NCI-H1417 treated with DMSO at 0.1 percent for 48 hours (cell line): ENCODE measurements at places on chromosomes 16 and 17.
A peak's percentile ranks its signal among the peaks of the same experiment; 100 is the strongest.

- no peak for DNase-seq
Measured at GRCh38 chr17:65278820-65279184, 141.6 kb downstream of the RGS9 start.

DNA sequence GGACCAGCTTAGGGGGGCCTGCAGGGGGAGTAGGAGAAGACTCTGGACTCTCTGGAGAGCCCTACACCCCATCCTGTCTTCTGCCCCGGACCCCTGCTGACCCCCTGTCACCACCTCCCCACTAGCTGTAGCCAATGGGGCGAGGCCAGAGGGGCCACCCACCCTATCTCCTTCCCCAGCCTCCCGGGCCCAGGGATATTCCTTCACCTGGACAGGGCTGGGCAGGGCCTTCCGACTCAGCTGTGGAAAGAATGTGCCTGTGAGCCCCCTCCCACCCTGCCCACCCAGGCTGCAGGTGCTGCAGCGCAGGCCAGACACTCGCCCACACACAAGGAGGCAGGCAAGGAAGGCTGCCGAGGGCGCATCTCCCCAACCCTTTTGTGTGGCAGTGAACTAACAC lies 23.0 kb downstream of the TSPOAP1 start:
- DNase-seq = no peak

- DNase-seq = no peak
Measured at GRCh38 chr17:28473542-28473941, at the start of gene SLC13A2. Gene SLC13A2, plus strand, starts transcription at chr17:28473644. Its CDS starts 69 bp downstream, at chr17:28473713.

GRCh38 chr16:80552277-80552676 lies 11.5 kb downstream of the DYNLRB2 start:
- no peak for DNase-seq

- no peak for DNase-seq
Measured at GRCh38 chr17:37361543-37361942, 14.2 kb upstream of the C17orf78 start.

GRCh38 chr16:67413978-67414911 lies 2.0 kb downstream of the ZDHHC1 start:
- no peak for DNase-seq

GRCh38 chr16:60304720-60305119 lies 1570.6 kb upstream of the GOT2 start:
- DNase-seq = no peak

GRCh38 chr17:67441052-67441895 lies 64.2 kb downstream of the PITPNC1 start:
- no peak for DNase-seq

DNA sequence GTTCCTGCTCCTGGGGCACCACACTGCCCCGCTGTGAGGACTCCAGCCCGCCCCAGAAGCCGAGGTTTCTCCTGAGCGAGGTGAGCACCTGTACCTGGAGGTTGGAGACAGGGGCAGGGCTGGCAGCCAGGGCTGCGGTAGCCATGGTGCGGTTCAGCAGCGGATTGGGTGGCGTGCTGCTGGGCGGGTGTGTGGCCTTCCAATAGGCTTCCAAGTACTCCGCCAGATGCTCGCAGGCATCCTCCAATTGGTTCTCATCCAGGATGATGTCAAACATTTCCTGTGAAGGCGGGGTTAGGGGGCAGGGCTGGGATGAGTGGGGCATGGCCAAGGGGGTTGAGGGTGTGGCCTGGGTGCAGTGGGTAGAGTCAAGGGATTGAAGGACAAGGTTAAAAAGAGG lies 11.3 kb upstream of the ARL5C start:
- DNase-seq = no peak

DNA sequence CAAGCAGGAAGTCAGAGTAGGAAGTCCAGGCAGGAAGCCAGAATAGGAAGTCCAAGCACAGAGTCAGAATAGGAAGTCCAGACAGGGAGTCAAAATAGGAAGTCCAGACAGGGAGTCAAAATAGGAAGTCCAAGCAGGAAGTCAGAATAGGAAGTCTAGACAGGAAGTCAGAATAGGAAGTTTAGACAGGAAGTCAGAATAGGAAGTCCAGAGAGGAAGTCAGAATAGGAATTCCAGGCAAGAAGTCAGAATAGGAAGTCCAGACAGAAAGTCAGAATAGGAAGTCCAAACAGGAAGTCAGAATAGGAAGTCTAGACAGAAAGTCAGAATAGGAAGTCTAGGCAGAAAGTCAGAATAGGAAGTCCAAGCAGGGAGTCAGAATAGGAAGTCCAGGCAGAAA lies 105.3 kb upstream of the C16orf82 start:
- no peak for DNase-seq

DNA sequence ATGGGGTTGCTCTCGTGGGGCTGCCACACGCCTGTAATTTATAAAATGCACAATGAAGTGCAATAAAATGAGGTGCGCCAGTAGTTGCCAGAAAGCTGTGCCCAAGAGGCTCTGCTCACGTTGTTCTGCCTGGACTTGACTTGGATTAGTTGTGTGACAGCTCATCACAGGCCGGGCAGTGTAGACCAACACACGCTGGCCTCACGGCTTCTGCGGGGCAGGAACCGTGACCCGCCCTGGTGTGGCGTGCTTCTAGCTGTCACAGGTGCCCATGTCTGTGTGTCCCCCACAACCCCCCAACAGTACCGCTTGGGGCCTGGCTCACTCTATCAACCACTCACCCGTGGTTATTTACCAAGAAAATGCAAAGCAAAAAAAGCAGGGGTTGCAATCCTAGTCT lies 112.2 kb upstream of the ZNF750 start:
- DNase-seq = no peak

DNA sequence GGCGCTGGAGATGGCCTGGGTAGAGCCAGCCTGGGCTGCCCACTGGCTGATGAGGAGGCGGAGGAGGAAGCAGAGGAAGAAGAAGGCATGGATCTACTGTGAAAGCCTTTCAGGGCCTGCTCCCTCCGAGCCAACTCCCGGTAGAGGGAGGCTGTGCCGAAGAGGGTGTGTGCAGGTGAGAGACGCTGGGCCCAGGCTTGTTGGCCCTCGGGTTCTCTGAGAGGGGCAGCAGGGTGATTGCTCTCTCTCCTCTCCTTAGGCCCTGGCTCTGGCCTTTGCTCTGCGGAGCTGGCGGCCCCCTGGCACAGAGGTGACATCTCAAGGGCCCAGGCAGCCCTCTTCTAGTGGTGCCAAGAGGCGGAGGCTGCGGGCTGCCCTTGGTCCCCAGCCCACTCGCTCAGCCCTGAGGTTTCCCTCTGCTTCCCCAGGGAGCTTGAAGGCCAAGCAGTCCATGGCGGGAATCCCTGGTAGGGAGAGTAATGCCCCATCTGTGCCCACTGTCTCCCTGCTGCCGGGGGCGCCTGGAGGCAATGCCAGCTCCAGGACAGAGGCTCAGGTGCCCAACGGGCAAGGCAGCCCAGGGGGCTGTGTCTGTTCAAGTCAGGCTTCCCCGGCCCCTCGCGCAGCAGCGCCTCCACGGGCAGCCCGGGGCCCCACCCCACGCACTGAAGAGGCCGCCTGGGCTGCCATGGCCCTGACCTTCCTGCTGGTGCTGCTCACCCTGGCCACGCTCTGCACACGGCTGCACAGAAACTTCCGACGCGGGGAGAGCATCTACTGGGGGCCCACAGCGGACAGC lies 3.6 kb downstream of the TP53I13 start:
- no peak for DNase-seq

DNA sequence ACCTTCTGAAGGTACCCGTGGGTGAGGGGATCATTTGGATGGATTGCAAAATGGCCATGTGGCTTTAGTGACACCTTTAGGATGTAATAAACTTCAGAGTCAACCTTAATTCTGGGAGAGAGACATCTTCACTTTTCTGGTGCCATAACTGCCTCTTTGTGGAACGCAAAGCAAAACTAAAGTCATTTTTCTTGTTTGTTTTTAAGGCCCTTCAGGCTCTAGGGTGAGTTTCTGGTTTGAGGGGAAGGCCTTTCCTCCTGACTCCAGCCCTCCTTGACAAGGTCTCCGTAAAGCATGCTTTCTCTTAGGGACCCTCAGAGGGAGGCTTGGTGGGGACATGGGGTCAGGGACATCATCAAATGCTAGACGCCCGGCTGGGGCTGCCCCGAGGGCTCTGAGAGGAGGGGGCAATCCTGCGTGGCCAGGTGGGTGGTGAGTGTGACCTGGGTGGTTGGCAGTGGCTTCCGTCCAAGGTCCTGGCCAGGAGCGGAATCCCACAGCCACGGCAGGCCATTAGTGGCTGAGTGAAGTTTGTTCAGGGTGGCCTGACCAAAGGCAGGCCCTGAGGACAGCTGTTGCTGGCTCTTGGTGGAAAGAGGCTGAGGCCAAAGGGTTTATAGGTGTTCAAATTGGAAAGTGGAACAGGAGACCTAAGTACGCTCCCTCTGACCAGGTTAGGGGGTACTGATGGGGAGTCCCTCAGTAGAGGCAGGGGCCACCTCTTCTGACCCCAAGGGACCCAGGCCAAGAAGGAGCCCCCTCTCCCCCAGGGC lies 112.2 kb downstream of the METRNL start:
- DNase-seq = no peak

DNA sequence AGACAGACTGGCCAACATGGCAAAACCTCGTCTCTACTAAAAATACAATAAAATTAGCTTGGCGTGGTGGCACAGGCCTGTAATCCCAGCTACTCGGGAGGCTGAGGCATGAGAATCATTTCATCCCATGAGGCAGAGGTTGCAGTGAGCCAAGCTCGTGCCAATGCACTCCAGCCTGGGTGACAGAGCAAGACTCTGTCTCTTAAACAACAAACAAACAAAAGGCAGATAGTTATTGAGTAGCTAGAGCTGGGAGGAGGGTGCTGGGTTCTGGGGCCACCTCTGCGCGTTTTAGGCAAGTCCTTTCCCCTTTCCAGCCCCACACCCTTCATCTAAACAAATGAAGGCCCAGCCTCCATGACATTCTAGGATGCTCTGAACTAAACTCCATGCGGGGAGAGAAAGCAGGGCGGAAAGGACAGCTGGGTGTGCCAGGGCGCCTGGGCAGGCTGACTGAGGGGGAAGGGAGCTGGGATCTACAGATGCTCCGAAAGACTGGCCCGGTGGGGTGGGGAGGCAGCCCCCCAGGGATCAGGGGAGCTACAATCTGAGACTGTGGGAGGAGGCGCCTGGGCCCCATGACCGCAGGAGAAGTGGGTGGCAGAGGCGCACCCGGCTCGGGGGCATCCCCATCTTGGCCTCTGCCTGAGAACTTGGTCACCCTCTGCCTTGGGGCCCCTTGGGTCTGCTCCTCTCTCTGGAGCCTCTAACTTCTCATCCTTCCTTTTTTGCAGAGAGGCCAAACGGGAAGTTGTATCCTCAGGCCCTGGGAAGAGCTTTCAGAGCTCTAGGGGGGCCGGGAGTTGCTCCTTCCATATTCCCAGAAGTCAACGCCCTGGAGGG lies 910 bp downstream of the ITGAL start:
- no peak for DNase-seq

- peak; percentile 68 for DNase-seq
Measured at GRCh38 chr16:52597772-52598483, 51.0 kb upstream of the TOX3 start.

DNA sequence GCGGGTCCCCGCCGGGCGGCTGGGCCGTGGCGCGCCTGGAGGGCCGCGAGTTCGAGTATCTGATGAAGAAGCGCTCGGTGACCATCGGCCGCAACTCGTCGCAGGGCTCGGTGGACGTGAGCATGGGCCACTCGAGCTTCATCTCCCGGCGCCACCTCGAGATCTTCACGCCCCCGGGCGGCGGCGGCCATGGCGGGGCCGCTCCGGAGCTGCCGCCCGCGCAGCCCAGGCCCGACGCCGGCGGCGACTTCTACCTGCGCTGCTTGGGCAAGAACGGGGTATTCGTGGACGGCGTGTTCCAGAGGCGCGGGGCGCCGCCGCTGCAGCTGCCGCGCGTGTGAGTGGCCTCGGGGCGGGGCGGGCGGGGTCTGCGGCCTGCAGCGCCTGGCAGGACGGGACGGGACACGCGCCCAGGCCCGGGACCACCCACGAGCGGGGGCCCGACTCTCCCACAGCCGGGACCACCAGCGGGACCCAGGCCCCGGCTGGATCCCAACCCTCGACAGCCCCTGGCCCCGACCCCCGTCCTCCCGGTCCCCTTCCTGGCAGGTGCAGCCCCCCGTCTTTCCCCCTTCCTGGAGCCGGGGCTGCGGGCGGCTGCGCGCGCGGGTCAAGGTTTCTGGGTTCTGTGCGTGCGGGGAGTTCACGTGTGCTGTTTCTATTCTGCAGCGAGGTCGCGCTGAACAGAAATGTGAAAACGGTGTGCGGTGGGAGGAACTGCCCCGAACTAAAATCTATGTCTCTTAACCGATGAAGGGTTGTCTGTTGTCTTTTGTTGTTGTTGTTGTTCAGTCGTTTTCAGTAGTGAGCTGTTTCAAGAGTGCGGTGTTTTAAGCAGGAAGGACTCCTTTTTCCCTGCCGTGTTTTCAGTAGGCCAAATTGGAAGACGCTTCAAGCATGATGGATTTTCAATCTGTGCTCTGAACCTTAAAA lies 705 bp downstream of the FOXK2 start:
- DNase-seq = no peak

DNA sequence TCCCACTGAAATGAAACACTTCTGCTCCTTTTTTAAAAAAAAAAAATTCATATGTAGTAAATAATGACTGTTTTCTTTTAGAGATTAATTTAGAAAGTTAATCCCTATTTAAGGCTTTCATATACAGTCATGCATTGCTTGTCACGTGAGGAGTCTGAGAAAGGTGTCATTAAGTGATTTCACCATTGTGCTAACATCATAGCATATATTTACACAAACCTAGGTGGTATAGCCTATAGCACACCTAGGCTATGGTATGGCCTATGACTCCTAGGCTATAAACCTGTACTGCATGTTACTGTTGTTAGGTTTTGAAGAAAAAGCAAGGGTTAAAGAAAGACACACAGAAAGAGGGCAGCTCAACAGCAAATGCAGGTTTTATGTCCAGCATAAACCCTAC lies 13.7 kb downstream of the PPY start:
- peak; percentile 31 for DNase-seq

- no peak for DNase-seq
Measured at GRCh38 chr17:40095944-40096791, 4.2 kb downstream of the NR1D1 start.

GRCh38 chr16:20905576-20905975 lies 5.0 kb downstream of the LYRM1 start:
- DNase-seq = no peak

DNA sequence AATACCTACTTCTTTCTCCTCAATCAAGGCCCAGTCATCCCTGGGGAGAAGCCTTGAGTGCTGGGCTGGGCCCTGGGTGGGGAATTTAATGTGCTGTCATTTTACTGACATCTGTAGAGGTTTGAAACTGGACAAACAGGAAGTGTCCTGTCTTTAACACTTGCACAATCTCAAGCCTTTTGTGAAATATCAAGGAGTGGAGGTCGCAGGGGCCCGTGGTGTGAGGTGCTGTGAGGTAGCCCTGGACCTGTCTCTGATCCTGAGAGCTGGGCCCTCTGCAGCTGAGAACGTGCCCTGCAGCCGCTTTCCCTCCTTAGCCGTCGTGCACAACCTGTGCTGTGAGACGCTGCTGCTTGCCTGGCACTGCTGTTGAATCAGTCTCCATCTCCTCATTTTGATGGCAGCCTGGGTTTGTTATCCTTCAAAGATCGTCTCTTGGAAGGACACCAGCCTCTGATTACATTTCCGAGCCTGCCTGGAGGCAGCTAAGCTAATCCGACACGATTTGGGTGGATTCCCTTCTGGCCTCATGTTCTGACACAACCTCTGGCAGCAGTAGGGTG lies 29.9 kb downstream of the SMARCE1 start:
- DNase-seq = no peak
